Activated T-helper 9 cell treated with anti-CD3 and anti-CD28 coated beads, Interleukin-2, amount 50 U/mL, for 16 hours (primary cell): ENCODE measurements at places on chromosomes 5 and 9.

- DNase-seq: no peak
Measured at GRCh38 chr5:135193213-135194125, 159.4 kb upstream of the PITX1 start.

GRCh38 chr5:104937598-104937997 is 1375.0 kb upstream of the NUDT12 start:
- DNase-seq: no peak

- no peak for DNase-seq
Measured at GRCh38 chr9:17521100-17521855, 57.6 kb upstream of the SH3GL2 start.

- DNase-seq: no peak
Measured at GRCh38 chr9:107751567-107752210, 262.1 kb upstream of the KLF4 start.

DNA sequence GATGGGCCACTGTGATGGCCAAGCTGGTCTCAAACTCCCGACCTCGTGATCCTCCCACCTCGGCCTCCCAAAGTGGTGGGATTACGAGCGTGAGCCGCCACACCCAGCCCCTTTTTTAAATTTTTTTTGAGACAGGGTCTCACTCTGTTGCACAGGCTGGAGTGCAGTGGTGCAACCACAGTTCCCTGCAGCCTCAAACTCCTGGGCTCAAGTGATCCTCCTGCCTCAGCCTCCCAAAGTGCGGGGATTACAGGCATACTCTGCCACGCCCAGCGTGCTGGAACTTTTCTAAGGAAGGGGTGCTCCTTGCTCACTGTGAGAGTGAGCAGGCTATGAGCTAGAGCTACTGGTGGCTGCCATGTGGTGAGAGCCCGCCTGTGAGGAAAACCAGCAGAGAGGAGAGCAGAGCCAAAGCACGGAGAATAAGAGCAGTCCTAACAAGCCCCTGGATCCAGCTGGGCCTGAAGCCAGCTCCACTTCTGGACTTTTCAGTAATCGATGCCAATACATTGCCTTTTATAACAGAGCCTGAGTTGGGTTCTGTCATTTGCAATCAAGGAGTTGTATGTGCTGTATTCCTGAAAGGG is 75.5 kb upstream of the UNC5A start:
- DNase-seq: no peak

- DNase-seq: no peak
Measured at GRCh38 chr5:31232273-31232888, 38.9 kb downstream of the CDH6 start.
